Activated CD4-positive, CD25-positive, alpha-beta regulatory T cell treated with anti-CD3 and anti-CD28 coated beads, Interleukin-2, amount 50 U/mL, for 72 hours (primary cell): ENCODE measurements at places on chromosomes 3 and 15.

DNA sequence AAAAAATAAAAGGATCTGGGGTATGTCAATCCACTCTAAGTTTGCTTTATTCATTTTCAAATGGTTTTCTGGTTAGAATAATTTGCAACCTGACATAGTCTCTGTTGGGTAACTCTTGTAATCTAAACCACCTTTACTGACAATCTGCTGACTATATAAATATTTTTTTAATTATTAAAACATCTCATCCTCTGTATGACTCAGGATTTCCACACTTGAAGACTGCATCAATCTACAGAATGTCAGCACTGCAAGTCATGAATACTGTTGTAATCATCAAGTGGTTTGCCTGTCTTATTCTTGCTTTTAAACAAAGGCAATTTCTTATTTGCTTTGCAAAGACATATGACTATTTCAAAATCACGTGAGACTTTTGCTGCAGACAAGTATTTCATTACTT lies 42.1 kb downstream of the VGLL3 start:
- no peak for DNase-seq

- no peak for DNase-seq
Measured at GRCh38 chr15:90004671-90005070, 3.5 kb downstream of the ZNF710 start.

GRCh38 chr3:188446766-188447165 lies 292.8 kb downstream of the LPP start:
- DNase-seq: no peak

DNA sequence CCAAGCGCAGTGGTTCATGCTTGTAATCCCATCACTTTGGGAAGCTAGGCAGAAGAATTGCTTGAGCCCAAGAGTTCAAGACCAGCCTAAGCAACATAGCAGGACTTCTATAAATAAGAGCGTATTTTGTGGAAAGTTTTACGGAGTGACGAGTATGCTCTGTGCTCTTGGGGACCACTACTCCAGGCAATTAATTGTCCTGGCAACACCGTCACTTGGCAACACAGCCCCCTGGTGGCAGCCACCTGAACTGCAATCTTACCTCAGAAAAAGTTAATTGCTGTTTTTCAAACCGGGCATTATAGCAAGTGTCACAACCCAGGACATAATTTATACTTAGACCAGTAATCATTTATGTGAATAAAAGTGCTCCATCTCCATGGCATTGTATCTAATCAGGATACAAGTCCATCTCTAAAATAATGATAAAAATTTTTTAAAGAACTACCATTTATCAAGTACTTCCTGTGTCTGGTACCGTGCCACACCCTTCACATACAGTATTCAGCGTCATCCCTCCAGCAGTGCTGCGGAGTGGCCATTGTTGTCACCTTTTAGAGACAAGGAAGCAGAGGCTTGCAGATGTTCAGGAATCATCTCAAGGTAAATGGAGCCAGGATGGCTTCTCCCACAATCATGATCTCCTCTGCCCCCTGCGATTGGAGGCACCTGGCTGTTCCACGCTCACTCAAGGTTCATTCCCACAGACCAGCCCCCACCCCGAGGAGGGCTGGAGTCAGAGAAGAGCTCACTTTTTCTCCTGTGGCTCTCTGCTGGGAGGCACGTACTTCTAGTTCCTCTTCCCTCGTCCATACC lies 34.5 kb downstream of the PLA2G4D start:
- peak; percentile 80 for DNase-seq

DNA sequence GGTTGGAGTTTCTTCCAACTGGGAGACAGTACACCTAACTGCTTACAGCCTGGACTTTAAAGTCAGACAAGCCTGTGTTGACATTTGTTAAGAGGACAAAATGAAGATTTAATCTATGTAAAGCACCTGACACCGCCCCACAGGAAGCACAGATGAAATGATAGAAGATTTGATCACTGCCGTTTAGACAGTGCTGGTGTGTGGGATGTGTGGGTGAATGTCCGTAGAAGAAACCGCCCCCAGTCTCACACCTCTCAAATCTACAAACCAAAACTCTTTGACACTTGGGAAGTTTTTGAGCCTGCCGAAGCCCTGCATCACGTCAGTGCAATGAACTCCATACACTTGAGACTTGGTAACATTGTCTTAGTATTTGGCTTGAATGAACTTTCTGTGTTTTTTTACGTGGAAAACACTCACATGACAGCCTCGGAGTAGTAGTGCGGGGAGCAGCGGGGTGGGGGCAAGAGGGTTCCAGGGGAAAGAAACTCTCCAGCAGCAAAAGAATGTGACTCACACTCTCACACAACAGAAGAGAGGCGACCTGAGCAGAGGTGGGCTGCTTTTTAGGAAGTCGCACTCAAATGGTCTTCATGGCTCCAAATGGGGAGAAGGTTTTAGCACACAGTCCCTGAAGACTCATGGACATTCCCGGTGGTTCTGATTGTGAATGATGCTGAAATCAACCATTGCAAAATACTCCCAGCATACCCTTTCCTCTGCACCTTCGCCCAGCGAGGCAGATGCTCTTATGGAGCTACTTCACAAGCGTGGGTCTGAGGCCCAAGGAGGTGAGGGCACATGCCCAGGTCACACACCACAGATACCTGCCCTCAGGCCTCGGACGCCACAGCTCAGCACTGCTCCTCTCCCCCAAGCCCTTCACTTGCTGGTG lies 79.2 kb downstream of the SRGAP3 start:
- no peak for DNase-seq

DNA sequence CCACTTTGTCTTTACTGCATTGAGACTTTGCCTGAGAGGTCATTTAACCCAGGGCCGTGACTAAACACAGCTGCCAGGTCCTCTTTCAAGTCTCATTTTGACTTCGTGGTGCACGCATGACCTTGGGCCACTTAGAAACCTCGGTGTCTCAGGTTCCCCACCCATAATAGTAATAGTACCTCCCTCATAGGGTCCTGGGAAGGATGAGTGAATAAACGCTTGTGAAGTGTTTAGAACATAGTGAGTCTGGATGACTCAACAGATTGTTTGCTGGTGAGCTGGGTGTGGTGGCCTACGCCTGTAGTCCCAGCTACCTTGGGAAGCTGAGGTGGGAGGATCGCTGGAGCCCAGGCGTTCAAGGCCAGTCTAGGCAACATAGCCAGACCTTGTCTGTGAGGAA lies 56.3 kb downstream of the BDH1 start:
- DNase-seq: no peak

DNA sequence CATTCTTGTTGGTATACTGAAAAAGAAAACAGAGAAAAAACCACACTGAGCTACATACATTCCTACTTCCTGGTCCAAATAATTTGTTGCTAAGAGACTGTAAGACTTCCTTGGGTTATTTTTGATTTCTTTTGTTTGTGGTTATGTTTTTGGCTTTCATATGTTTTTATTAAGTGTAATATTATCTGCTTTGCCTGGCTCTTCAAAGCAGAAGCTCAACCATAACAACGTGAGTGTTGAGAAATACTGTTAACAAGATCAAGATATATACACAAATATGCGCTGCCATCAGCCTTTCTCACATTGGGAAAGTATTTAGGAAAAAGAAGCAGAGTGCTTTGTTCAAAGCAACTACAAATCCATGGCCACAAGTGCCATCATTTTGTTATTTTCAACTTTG lies 556.2 kb upstream of the CBLB start:
- no peak for DNase-seq

DNA sequence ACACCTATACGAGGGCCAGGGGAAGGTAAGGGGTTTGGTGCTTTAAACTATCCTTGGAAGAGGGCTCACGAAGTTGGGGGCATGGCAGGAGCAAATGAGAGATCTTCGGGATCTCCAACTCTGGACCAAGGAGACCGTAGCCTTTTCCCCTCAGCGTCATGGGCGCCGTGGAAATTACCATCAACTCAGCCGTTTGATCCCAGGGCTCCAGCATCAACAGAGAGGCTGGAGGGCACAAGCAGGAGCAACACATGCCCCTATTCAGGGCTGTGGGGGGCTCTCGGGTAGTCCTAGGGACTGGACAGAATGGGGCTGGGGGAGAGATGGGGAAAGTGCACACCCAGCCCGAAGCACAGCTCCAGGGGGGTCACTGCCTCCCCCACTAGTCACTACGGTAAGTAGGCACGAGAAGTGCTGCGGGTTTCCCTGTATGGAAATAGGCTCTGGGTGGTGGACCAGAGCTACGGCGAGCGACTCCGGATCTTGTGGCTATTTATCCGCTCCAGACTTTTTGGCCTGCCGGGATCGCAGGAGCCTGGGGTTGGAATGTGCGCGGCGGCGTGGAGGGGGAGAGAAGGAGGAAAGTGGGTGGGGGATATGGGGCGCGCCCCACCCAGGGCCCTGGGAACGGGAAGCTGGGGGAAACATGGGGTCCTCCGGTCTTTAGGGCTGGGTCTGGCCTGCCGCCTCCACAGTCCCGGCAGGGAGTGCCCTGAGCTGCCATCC lies 539 bp upstream of the LAMB2 start:
- no peak for DNase-seq

DNA sequence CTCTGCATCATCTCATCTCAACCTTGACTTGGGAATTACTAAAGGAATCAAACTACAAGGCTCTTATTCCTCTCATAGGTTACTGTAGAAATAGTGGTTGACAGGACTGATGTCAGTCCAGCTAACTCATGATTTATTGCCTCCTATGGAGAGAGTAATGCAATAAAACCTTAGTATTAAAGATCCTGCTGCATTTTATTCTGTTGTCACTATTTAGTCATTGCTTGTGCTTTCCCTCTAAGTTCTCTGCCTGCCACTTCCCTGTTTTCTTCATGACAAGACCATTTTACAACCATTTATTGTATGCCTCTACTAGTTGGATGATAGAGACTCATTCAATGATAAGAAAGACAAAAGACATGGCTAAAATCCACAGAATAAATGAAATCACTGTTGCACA lies 134.1 kb upstream of the GRM7 start:
- DNase-seq: no peak

DNA sequence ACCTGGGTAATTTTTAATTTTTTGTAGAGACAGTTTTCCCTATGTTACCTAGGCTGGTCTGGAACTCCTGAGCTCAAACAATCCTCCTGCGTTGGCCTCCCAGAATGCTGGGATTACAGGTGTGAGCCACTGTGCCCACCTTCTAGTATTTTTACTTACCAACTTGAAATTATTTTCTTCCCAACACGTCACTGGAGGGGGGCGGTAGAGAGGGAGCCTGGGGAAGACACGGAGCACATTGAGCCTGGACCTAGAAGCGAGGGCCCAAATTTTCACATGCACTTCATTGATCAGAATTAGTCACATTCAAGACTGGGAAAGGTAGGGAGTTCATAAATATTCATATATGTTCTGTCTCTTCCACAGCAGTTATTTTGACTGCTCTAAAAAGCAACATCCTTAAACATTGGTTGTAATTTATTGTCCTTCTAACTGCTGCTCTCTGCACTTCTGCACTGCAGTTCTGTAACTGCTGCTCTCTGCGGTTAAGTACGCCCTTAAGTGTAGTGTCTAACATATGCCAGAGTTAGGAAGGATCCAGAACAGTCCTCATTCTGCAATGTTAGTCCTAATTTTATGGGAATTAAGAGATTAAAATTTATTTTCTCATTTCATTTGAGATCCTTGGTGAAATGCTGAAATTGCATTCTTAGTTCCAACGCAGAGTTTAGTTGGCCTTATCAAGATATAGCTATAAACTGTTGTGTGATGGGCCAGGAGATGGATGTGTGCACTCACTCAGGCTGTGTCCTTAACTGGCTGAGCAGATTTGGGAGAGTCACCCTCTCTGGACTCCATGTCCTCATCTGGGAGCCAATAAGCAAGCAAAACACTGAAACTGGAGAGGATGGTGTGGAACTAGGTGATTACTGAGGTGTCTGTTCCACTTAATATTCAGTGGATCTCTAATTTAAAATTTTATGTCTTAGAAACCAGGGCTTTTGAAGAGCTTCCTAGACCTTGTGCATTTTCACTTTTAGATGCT lies 98.2 kb downstream of the STRIT1 start:
- DNase-seq: no peak

GRCh38 chr15:36951731-36952247 lies 148.6 kb downstream of the MEIS2 start:
- DNase-seq: no peak

- DNase-seq: no peak
Measured at GRCh38 chr15:55513152-55513551, 5.1 kb upstream of the DNAAF4 start.

- DNase-seq: no peak
Measured at GRCh38 chr15:61216519-61216918, 12.6 kb downstream of the RORA start.

- peak; percentile 81 for DNase-seq
Measured at GRCh38 chr3:138594150-138594934, at the start of gene CEP70. Gene CEP70 (minus strand): TSS chr3:138594260. CDS start chr3:138572927, 21,333 bp downstream.

DNA sequence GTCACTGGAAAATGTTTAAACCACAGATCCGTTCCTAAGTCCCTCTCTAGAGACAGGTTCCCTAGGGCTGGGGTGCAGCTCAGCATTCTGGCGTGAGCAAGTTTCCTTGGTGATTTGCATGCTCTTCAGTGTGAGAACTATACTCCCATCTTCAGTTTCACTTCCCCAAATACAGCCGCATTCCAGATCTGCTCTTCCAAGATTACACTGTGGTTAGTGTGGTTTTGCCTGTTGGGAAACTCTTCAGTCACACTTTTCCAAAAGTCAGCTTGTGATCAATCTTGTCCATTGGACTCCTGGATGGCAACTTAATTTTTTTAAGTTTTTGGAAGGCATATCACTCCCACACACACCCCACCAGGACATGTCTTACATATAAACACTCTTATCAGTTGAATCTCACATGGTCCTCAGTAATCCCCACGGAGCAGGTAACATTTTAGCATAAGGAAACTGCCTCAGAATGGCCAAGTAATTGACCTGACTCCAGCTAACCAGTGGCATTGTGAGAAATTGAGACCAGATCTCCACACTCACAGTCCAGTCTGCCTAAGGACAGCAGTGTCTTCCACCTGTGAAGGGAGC lies 33.5 kb upstream of the PTPN23 start:
- DNase-seq: no peak

GRCh38 chr15:99546441-99547100 lies 19.2 kb upstream of the MEF2A start:
- DNase-seq: no peak

- no peak for DNase-seq
Measured at GRCh38 chr3:148631124-148631903, 66.4 kb upstream of the AGTR1 start.

DNA sequence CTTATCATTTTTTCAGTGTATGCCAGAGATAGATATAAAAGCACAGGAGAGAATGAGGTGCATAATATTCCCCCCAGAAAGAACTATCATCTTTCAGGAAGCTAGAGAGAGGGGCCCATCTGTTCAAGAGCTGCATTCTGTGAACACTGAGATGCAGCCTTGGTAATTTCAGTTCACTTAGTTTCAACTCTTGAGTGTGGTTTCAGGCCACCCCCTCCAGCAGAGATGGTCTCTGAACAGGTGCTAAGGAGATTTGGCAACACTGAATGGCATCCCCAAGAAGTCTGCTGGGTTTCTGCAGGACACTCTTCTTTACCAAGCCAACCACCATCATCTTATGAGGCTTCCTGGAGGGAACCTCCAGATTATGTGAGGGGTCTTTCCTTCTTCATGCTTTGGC lies 30.4 kb upstream of the LIMD1 start:
- no peak for DNase-seq
